ENCODE measurements at places on chromosomes 1 and 21.

GRCh38 chr1:25810341-25811299 lies 9.1 kb upstream of the MTFR1L start:
- no peak for DNase-seq

DNA sequence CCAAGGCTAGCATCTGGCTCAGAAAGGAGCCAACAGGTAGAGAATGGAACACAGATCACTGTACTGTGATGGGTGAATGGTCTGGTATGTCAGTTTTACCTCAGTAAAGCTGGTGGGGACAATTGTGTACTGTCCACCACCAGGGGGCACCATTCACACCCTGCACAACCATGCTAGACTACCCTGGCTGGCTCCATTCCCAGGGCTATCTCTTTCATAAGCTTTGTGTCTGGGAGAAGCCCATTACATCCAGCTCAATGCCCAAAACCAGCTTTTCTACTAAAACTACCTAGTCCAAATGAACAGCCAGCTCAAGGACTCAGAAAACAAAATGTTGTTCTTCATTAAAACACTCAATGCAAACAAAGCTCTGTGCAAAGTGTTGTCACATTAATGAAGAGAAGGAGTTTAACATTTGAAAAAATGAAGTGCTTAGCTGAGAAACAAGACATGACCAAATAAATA lies 62.0 kb upstream of the RASAL2 start:
- peak; percentile 0 for DNase-seq

DNA sequence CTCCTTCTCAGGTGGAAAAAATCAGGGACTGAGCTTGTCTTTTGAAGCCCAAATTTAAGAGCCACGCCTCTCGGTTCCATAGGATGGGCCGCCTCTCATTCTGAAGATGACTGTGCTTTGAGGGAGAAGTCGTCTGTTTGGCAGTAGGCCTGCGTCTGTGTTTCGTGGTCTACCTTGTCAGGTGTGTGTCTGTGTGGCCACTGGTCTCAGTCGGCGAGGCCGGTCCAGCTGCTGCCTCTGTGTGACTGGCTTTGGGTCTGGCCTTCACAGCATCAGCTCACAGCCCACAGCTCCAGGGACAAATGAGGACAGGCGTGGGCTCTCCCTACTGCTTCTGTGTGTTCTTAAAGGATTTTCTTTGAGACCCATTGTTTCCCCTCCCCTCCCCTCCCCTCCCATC lies 50.3 kb downstream of the B3GALT5 start:
- no peak for DNase-seq

- no peak for DNase-seq
Observed at GRCh38 chr1:23444104-23444533, 19.6 kb upstream of the TCEA3 start.

DNA sequence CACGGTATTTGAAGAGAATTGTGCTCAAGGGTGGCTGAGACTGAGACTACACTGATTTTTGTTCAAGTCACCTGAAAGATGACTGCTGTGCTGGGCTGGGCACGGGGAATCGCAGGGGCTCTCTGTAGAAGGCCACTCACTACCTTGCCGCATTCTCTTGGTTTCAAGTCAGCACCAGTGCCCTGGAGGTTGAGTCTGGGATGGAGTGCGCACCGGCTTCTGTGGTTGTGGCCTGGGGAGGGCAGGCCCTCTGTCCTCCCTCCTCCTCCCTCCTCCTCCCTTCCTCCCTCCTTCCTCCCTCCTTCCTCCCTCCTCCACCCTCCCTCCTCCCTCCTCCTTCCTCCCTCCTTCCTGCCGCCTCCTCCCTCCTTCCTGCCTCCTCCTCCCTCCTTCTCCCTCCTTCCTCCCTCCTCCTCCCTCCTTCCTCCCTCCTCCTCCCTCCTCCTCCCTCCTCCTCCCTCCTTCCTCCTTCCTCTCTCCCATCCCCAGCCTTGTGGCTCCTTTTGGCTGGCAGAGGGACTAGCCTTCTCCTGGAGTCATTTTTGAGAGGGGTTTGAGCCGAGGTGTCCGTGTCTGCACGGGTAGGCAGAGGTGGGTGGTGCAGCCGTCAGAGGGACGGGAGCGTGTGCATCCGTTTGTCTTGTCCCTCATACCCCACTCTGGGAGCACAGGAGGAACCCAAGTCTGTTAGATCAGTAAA lies 9.5 kb downstream of the RER1 start:
- no peak for DNase-seq

DNA sequence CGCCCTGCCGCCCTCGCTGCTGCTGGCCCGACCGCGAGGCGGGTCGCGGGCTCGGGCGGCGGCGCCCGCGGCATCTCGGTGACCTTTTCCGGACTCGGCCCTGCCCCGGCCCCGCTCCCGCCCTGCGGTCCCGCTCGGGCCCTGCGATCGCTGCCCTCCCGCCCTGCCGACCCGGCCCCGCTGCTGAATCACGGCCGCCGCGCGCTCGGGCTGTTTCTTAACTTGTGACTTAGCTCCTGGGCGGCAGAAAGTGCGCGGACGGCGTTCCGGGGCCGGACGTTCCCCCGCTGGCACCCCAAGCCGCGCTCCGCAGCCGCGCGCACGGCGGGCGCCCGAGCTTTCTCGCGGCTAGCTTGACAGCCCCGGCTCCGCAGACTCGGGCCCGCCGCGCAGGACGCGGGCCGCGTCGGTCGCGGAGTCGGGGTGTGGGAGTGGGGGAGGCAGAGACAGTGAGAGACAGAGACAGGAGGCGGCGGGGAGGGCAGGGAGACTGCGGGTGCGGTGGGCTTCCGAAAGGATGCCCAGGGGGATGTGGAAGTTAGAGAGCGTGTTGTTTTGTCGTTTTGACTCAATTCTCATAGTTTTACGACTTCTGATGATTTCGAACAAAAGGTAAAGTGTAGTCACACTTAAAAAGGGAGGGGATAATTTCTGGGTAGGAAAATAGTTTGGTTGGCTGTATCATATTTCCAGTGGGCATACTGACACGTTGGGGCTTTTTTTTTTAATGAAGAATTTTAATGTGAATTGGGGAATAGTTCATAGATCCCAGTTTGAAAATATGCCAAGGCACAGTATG lies 49.8 kb downstream of the PRDM2 start:
- DNase-seq = no peak

GRCh38 chr1:48560577-48560976 lies 88.6 kb upstream of the SPATA6 start:
- DNase-seq = no peak

DNA sequence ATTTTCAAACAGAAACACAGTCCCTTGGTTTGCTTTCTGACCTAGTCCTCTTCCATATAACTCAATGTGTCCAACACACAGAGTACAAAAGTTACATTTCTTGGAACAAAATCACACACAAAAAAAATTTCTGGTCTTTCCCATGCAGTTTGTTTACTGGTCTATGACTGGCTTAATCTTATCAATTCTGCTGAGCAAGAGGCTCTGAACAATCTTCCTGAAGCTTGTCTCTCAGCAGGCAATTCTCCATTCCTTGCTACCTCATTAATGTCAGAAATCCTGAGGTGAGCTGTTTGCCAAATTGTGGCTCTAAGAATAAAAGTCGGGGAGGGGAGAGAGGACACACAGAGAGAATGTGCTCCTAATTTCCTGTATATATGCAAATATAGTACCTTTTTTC lies 423.6 kb downstream of the HLX start:
- DNase-seq = no peak

GRCh38 chr1:201296352-201296751 lies 13.0 kb downstream of the PKP1 start:
- DNase-seq = no peak

- no peak for DNase-seq
Observed at GRCh38 chr21:45279446-45280177, 8.1 kb downstream of the POFUT2 start.

- peak; percentile 51 for DNase-seq
Observed at GRCh38 chr1:84363019-84363418, 35.3 kb upstream of the DNASE2B start.

DNA sequence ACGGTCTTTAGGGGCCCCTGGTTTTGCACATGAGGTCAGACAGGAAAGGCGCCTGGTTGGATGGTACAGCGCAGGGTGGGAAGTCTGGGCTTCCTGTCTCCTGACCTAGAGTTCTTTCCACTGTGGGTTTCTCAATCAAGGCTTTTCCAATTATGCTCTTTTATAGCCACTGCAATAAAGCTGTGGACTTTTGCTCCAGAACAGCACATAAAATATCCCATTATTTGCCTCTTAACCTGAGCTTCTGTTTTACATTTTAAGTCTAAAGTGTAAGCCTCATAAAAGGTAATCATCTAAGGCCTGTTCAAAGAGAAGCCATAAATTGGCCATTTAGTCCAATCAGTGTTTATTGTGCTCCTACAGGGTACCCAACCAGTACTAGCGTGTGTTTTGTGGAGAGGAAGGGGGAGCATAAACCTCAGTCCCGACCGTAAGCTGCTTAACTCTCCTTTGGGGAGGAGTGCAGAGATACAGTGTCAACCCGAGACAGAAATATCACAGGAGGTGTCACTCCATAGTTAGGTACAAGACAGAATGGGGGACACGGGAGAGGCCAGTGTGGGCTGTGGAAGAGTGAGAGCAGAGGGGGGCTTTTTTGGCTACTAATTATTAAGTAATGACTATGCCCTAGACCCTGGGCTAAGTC lies 270.0 kb downstream of the TRABD2B start:
- DNase-seq = no peak

DNA sequence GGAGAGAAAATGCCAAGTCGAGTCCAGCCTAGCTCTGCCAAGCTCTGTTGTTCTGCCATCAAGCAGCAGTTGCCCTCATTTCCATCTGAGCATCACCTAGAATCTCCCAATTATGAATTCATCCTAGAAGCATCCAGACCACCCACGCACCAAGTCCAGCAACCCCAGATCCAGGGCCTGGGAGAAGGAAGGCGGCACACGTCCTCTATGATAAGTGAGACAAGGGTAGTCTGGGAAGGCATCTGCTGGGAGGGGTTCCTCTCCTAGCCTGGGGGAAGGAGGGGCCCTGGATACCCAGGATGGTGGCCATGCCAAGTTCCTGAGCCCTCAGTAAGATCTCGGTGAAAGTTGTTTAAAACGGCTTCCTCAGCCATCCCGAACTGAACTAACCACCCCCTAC lies 70.7 kb downstream of the VWA5B1 start:
- DNase-seq = no peak

DNA sequence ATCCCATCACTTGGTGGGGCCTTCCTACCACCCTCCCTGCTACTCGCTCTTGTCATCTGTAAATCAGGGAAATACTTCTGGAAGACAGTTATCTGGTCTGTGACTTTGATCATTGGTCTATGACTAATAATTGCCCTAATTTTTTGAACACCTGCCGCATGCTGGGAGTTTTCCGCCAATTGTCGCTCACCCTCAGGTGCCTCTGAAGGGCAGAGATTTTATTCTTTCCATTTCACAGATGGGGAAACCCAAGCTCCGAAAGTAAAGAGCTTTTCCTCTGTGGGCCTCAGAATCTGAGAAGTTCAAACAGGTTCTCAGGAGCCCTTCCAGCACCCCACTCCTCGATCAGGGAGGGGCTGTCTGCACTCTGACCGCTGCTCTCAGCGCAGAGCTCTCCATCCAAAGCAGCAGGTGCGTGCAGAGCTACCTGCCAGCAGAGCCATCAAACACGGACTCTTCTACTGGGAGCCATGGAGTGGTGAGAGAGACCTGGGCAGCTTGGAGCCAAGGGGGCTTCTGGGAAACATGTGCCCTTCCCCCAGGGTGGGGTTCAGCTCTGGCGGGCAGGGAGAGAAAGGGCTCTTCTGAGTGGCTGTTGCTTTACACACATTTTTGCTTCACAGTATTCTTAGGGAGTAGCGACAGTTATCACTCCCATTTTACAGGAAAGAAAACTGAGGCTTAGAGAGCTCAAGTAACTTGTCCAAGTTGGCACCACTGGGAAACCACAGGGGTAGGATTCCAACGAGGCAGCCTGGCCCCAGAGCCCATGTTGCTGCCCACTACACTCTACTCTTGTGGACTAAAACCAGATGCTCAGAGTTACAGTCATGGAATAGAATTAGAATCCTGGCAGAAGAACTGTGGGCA lies 5.8 kb upstream of the RUNX3 start:
- no peak for DNase-seq

GRCh38 chr1:246497331-246497915 lies 9.7 kb downstream of the SMYD3 start:
- DNase-seq = peak; percentile 45

GRCh38 chr1:75276385-75276784 lies 142.2 kb downstream of the LHX8 start:
- no peak for DNase-seq

GRCh38 chr21:34202553-34203372 lies 129.4 kb downstream of the MRPS6 start:
- DNase-seq = no peak

DNA sequence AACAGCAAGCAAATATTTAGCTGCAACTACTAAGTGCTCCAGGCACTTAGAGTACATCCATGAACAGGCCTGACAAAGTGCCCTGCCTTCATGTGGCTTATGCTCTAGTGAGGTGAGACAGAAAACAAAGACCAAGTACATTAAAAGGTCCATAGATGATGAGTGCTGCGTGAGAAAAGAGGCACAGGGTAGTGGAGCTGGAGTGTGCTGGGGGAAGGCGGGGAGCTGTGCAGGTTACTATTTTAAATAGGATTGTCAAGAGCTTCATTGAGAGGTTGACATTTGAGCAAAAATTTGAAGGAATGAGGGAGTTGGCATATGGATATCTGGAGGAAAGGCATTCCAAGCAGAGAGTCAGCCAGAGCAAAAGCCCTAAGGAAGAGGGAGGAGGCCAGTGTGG lies 29.3 kb upstream of the RXRG start:
- DNase-seq = no peak

GRCh38 chr1:198258491-198258890 lies 101.7 kb downstream of the NEK7 start:
- no peak for DNase-seq

GRCh38 chr1:155018617-155019348 lies 14.8 kb downstream of the DCST2 start:
- DNase-seq = no peak

GRCh38 chr1:109919303-109919702 lies 8.7 kb downstream of the CSF1 start:
- DNase-seq = no peak

DNA sequence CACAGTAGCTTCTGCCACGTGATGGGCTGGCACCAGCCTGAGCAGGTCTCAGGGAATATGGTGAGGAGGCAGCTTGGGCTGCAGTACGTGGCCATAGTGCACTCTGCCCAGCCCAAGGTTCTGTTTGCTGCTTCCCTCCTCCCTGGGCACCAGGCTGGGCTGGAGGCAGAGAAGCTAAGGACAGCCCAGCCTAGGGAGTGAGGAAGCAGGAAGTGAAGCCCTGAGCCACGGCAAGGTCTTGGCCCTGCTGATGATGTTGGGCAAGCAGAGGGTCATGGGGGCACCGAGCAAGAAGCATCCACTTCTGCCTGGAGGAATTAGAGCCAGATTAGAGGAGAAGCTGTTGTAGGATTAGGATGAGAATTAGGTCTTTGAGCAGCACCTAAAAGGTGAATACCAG lies 326.7 kb upstream of the VAMP3 start:
- no peak for DNase-seq
